ENCODE measurements at places on chromosomes 1 and 21.

- DNase-seq = no peak
Measured at GRCh38 chr1:87840767-87841166, 512.1 kb downstream of the LMO4 start.

- DNase-seq = no peak
Measured at GRCh38 chr1:235782601-235783000, 84.1 kb downstream of the LYST start.

- no peak for DNase-seq
Measured at GRCh38 chr1:10827377-10828333, 31.2 kb upstream of the CASZ1 start.

- no peak for DNase-seq
Measured at GRCh38 chr1:214199585-214199984, 81.4 kb upstream of the SMYD2 start.

- DNase-seq = no peak
Measured at GRCh38 chr1:211587123-211587522, 8.2 kb upstream of the SLC30A1 start.

Measured in endothelial cell (in vitro differentiated cells).